ENCODE measurements at places on chromosomes 1 and 21. TPM values are rescaled to one million over a fixed set of nuclear protein-coding genes. Genes with fewer than 3 reads are reported as not detected.

PLD5 gene
- not detected for total RNA-seq

DNA sequence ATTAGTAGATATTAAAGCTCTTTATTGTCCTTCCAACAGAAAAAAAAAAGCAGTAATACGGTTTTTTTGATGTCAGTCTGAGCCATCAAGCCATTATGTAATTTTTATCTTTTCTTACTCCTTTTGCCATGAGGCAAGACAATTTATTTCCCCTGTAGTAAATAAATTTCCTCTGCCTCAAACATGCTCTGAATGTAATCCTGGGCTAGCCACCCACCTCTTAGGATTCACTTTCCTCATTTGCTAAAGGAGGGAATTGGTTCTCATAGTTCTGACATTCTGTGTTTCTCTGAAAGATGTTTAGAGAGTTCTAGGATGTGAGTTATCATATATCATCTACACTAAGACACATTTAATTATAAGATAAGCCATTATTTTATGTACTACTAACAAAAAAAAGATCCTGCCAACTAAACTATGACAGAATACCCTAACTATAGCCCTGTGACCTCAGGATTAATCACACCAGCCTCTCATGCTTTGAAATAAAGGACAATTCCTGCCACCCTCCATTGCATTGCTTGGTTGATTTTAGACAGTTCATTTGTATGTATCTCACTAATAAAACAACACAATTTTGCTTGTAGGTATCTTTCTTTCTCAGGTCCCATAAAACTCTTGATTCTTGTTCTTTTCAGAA, 34.0 kb upstream of the RAP1A start:
- no peak for DNase-seq

DNA sequence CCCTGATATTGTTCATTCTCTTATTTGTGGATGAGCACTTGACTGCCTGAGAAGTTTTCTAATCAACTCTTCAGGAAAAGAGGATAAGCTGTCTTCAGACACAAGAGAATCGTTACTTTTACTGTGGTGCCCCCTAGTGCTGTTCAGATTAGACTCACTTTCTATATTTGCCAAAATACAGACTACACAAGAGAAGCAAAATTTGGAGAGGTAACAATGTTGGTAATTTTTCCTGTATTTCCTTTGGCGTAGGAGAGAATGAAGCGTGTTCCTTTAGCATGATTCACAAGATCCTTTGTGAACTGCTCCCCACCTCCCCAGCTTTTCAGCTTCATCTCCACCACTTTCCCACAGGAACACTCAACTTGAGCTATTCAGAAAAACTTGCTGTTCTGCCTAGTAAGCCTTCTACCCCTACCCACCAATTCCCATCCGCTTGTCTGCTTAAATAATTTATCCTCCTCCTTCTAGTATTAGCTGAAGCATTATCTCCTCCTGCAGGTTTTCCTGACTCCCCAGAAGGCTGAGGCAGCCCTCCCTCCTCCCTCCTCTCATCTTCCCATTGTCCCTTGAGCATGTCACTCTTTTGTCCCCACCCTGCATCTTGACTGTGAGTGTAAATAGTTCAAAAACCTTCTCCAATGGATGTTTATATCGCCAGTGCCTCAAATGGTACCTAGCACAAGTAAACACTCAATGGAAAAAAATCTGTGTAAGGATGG, 4.5 kb downstream of the TNFSF4 start:
- DNase-seq: peak; percentile 52

GRCh38 chr21:34589511-34590282, 25.2 kb downstream of the RCAN1 start:
- DNase-seq: no peak

GRCh38 chr1:169548282-169548681, 38.0 kb downstream of the F5 start:
- no peak for DNase-seq

DNA sequence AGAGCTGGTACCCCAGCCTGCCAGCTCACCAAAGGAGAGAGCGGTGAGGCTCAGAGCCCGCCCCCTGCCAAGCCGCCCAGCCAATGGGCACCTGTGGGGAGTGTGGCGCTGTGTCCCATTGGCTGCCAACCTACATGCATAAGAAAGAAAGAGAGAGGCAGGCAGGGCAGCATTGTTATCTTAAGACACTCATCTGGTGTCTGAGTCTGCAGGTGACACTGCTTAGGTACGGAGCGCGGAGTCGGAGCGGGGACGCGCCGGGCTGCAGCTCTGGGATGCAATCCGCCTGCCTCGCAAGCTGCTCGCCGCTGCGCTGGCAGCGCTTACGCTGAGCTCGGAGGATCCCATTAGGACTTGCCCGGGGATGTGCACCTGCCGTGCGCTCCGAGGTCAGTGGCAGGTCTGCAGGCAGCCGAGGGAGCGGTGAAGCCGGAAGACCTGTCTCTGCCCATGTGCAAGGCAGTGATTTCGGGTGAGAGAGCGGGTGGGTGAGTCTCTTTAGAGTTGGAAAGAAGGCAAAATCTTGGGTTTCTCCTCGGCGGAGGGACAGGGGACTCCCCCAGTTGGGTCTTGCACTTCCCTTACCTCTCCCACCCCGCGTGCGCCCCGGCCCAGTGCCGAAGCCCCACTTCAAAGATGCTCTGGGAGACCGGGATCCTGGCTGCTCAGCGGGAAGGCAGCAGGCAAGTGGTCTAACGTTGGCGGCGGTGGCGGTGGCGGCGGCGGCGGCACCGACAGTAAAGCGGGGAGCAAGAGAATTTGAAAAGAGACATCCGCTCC, at the start of gene BRINP2:
Gene BRINP2, plus strand, starts transcription at position 203 of the 780 bp plus-strand sequence. CDS start 58,919 bp downstream, outside the sequence.
- no peak for DNase-seq

- DNase-seq: no peak
Observed at GRCh38 chr1:158924677-158925076, 6.7 kb upstream of the PYHIN1 start.

DNA sequence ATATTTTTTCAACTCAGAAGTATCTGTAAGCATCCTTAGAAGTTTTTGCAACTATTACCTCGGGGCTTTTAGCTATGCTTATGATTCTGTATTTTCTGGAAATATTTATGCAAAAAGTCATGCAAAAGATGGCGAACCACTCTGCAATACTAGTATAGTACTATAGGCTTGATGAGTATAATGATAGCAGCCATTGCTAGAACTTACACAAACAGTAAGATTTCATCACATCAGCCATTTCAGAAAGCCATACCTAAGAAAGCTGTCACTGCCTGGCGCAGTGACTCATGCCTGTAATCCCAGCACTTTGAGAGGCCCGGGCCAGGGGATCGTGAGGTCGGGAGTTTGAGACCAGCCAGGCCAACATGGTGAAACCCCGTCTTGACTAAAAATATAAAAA, 227.1 kb downstream of the LRRC7 start:
- no peak for DNase-seq

GRCh38 chr1:212203630-212204029, 81.6 kb upstream of the PPP2R5A start:
- DNase-seq: no peak

TMEM61 gene
- not detected for total RNA-seq

KCNE2 gene
- not detected for total RNA-seq

DNA sequence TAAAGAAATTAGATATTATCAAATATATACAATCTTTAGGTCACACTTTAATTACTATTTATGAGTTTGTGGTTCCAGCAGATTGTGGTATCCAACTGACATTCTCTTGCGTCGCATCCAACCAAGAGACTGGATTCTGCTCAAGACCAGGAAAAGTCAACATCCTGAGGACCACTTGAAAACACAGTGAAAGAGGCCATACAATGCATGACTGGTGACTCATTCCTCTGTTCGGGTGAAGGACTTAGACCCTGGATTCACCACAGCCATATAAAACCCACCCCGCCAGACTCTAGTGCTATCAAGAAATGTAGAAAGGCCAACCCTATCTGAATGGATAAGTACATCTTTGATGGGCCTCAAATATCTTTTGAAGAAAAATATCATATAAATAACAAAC, 14.5 kb upstream of the CFHR4 start:
- DNase-seq: no peak

TMPRSS15 gene
- total RNA-seq: not detected

- DNase-seq: no peak
Observed at GRCh38 chr1:169812131-169812530, 17.4 kb upstream of the METTL18 start.

DNA sequence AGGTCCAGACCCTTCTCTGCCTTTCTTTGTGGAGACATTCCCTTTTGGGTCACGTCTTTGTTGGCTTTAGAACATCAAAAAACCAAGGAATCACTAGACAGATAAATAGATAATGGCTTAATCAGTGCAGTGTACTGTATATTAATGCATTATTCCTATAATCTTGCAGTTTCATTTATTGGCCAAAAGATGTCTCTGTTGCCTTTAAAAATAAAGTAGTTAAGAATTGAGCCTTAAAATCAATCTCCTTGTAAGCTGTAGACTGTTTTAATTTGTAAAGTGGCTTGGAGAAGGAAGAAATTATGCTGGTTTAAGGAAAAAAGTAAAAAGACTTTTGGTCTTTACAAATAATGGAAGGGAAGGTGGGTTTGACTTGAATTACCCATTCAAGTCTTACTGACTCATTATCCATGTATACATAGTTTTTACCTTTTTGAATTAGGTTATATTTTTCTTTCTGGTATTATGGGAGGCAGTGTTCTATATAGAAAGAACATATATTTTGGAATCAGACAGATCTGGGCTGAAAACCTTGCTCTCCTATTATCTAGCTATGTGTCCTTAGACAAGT, 84.6 kb downstream of the VPS13D start:
- no peak for DNase-seq

- no peak for DNase-seq
Observed at GRCh38 chr1:91833946-91834345, 52.0 kb downstream of the TGFBR3 start.

- DNase-seq: no peak
Observed at GRCh38 chr21:41897700-41898099, 18.6 kb upstream of the PRDM15 start.

DNA sequence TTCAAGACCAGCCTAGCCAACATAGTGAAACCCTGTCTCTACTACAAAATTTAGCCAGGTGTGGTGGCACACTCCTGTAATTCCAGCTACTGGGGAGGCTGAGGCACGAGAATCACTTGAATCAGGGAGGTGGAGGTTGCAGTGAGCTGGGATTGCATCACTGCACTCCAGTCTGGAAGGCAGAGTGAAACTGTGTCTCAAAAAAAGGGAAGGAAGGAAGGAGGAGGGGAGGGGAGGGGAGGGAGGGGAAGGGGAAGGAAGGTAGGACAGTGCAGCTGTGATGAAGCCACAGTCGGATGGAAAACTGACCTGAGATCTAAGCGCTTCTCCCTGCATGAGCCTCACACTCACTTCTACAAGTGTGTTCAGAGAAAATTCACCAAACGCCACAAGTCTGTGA, 22.0 kb upstream of the FHAD1 start:
- DNase-seq: no peak

CFAP57 gene
- total RNA-seq: not detected

GRCh38 chr21:28464095-28464494, 528.6 kb downstream of the LTN1 start:
- no peak for DNase-seq

DNA sequence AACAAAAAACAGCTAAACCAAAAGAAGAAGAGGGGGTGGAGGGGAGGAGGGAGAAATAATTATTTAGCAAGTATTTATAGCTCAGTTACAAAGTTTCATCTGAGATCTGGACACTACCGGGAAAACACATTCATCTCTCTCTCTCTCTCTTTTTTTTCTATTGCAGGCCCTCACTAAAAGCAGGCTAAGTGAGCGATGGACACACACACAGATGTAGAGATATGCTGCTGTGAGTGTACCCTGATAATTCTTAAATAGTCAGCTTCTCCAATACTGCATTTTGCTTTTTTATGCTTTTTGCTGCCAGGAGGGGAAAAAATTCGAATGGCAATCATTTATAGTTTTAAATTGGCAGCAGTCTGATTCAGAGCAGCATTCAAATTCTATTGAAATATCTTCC, 65.0 kb downstream of the LPAR3 start:
- no peak for DNase-seq

DNA sequence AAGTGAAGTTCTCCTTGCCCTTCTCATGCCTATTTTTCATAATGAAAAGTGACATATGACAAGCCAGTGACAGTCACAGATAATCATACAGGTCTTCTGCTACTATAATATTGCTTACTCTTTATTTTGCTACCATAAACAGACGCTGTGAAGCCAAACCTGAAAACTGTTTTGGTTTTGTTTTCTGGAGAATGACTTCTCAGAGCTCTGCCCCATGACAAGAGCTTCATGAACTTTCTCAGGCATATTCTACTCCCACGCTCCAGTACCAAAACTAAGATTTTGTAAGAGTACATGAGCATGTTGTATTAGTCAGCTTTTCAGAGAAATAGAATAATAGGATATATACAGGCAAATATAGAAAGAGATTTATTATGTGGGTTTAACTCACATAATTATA, 64.3 kb upstream of the VTCN1 start:
- DNase-seq: no peak

Measured in activated CD8-positive, alpha-beta T cell treated with anti-CD3 and anti-CD28 coated beads, Interleukin-2, amount 10 ng/mL, durations not matched to agents 7 days and 5 days (primary cell).